ENCODE measurements at places on chromosomes 16 and 17.
A peak's percentile ranks its signal among the peaks of the same experiment; 100 is the strongest.

GRCh38 chr17:42598905-42599304, 10.3 kb downstream of the RETREG3 start:
- DNase-seq, result no peak

- peak; percentile 81 for DNase-seq
Measured at GRCh38 chr17:36133602-36134236, 30.1 kb downstream of the CCL4 start.

GRCh38 chr16:70529051-70529777, 5.6 kb downstream of the SF3B3 start:
- DNase-seq, result peak; percentile 43

DNA sequence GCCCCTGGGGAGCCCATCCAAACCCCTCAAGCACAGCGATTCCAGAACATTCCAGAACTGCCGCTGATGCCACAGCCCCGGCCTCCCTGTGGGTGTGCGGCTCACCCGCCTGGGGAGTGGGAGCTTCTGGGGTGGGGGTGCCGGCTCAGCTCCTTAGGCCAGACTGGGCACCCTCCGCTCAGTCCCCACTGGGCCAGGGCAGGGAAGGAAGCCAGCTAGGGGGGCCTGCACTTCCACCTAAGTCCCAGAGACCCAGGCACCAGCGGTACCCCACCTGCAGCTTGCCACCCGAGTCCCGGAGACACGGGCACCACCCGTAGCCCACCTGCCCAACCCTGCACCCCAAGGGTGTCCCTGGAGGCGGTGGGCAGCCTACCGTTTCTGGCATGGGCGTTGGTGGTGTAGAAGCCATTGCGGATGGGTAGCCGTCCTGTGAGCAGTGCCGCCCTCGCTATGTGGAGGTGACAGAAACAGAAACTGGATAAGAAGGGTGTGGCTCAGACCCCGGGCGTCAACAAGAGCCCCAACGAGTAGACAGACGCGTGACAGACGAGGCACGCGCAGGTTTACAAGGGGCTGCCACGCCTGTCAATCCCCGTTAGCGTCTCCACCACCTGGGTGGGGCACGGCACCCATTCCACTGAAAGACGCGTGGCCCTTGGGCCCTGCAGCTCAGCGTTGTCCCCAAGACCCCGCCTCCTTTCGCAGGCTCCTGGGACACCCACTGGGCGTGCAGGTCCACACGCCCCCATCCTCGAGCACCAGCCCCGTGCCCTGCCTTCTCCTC, 15.0 kb downstream of the GALNS start:
- no peak for DNase-seq

- DNase-seq, result peak; percentile 63
Measured at GRCh38 chr17:47978324-47978723, 7.4 kb downstream of the CDK5RAP3 start.

- peak; percentile 62 for DNase-seq
Measured at GRCh38 chr17:43556292-43556691, 10.2 kb upstream of the ETV4 start.

DNA sequence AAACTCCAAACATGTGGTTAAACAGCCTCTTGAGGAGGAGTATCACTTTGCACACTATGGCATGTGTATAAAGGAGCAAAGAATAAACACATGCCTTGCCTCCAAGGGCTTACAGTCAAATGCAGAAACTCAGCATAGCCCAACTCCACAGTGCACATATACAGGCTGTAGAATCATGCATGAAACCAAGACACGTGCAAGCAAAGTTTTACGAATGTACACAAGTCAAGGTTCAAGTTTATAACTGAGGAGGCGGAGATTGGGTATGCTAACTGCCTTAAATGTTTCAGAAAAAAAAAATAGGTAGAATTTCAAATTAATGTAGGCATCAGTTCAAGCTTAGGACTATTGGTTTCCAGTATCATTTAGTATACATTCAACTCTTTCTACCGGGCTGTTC, 321.1 kb downstream of the SOX9 start:
- DNase-seq, result no peak

DNA sequence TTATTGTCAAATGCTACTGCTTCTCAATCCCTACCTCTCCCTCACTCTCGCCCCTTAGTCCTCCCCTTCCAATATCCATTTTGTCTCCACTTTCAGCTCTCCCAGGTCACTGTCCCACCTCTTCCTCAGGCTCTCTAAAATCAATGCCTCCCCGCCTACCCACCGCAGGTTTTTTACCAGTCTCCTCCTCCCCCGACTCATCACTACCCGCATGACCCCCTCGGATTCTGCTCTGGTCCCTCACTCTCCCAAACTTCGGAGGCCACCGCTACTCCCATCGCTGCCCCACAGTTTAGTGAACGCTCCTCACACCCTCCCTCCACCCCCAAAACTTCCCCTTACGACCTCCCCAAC, 513 bp downstream of the CRLF3 start:
- DNase-seq, result no peak

- DNase-seq, result peak; percentile 31
Measured at GRCh38 chr17:59815965-59816364, 76.8 kb downstream of the TUBD1 start.

DNA sequence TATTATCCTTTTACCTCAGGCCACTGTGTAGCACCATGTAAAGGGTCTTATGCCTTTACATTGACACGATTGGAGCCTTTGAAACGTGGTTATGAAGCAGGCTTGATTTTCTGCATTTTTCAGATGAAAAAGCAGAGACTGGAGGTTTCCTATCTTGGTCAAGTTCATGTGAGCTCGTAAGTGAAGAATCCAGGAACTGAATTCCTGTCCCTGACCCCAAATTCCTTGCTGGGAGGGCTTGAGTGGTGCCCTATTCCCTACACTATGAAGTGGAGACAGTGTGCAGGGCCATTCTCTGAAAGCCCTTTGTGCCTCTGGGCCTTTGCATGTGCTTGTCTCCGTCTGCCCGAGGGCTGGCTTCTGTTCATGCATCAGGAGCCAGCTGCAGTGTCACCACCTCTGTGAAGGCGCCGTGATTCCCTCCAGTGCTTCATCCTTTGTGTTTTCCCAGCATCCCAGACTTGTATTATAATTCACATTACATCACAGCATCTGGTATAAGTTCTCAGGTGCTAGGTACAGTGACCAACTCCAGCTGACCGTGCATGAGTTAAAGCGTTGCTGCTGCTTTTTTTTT, 181.1 kb downstream of the SNX29 start:
- DNase-seq, result no peak

- no peak for DNase-seq
Measured at GRCh38 chr17:42081516-42082129, 16.6 kb downstream of the ZNF385C start.

GRCh38 chr17:82151106-82151957, 53.3 kb upstream of the FASN start:
- no peak for DNase-seq

DNA sequence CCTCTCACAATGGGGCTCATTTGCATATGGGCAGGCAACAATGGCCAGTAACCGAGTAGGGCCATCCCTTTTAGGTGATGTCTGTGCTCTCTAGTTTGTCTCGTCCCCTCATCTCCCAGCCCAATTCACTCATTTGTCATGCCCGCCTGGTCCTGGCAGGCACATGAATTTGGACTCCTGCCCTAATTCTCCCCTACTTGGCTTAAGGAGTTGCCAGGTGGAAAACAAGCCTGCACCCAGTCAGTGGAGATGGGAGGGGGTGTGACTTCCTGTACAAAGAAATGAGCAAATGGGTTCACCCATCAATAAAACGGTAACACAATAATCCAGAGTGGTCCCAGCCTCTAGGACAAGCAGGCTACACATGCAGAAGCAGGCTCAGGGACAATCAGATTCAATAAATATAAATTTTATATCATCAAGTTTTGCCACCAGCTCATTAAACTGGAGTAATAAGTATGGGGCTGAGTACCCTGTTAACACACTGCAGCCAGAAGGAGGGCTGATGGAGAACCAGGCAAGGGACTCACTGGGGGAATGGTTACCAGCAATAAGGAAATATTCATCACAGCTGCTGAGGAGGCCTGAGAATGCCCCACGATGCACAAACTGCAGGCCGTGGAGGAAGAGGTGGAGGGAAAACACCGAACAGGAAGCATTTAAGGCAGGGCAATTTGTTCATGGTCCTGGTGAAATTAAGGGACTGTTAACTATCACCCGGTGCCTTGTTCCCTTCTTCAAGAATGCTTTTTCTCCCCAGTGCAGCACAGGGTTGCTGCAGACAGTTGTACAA, 84.4 kb upstream of the GPRC5B start:
- no peak for DNase-seq

DNA sequence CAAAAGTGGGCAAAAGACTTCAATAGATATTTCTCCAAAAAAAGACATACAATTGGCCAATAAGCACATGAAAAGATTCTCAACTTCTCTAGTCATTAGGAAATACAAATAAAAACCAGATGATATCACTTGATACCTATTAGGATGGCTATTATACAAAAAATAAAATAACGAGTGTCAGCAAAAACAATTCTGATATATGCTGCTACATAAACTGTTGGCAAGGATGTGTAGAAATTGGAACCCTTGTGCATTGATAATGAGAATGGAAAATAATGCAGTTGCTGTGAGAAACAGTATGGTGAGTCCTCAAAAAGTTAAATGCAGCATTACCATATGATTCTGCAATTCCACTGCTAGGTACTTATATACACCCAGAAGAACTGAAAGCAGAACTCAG, 80.6 kb downstream of the BRIP1 start:
- no peak for DNase-seq

DNA sequence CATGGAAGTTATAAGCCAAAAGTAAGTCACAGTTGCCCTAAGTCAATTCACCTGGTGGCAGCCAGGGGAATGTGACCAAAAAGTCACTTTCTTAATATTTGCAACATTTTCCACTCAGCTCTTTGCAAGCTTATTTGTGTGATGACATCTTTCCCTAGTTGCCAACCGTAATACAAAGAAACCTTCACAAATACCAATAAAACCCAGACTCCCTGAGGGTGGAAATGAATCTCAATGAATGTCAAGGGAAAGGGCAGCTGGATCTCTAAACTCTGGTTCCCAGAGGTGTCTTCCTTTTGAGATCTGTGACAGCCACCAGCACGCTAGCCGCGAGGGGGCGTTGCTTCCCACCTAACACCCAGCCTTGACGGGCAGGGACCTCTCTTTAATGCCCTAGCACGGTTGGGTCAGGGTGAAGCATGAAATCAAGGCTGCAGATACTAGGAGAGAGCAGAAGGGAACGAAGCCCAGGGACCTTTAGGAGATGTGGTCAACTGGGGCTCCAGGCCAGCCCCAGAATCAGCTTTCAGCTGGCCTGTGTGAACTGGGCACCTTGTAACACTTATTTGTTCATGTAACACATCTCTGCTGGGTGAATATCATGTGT, 82.2 kb downstream of the CMC2 start:
- DNase-seq, result no peak

- peak; percentile 30 for DNase-seq
Measured at GRCh38 chr17:82519971-82520903, 705 bp downstream of the FOXK2 start.

DNA sequence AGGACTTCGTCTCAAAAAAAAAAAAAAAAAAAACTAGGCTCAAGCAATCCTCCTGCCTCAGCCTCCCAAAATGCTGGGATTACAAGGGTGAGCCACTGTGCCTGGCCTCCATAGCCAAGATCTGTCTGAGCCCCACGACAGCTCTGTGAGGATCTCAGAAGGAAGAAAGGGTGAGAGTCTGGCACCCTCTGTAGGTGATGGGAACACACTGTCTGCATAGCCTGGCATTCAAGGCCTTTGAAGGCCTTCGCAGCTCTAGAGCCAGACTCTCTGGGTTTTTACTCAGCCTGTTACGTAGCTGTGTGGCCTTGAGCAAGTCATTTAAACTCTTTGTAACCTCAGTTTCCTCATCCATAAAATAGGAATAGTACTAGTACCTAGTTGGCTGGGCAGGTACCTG, 6.3 kb upstream of the XPO6 start:
- no peak for DNase-seq

GRCh38 chr16:61858988-61859387, 177.2 kb downstream of the CDH8 start:
- no peak for DNase-seq

DNA sequence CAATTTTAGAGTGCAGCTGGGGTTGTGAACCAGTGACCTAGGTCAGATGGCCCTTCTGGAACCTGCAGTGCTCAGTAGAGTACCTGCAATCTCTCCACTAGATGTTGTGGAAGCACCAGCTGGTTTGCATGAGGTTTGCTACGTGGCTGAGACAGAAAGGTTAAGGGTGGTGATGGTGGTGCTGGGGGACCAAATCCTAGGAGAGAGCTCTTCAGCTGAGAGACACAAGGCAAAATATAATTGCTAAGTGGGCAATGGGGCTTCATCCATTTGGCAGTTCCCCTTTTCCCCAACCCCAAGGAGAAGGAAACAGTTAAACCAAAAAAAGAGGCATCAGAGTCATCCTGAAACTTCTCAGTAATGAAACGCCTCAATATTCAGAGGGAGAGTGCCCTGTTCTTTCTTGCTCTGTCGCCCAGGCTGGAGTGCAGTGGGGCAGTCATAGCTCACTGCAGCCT, 13.9 kb downstream of the ITPRIPL2 start:
- DNase-seq, result no peak

- no peak for DNase-seq
Measured at GRCh38 chr17:45111850-45112249, 20.5 kb downstream of the PLCD3 start.

GRCh38 chr17:199191-199604, 17.7 kb upstream of the DOC2B start:
- DNase-seq, result peak; percentile 67

GRCh38 chr16:86848821-86849220, 270.5 kb downstream of the FOXL1 start:
- no peak for DNase-seq

GRCh38 chr16:47565454-47565853, 104.3 kb downstream of the PHKB start:
- DNase-seq, result peak; percentile 5

DNA sequence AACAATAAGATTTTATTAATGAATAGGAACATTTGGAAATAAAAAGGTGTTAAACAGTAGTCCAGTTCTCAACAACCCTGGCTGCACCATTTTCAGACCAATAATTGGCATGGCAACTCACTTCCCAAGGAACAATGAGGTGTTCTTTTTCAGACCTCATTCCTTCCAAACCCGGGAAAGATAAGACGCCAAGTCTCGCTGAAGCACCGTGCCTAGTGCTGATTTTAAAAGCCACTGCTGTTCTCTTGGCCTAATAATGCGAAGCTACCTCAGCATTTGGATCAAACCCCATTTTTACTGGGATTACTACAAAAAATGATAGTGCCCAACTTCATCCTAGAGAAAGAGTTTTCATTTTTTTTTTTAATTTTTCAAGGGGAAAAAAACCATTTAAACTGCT, 75.2 kb upstream of the NOL11 start:
- no peak for DNase-seq

DNA sequence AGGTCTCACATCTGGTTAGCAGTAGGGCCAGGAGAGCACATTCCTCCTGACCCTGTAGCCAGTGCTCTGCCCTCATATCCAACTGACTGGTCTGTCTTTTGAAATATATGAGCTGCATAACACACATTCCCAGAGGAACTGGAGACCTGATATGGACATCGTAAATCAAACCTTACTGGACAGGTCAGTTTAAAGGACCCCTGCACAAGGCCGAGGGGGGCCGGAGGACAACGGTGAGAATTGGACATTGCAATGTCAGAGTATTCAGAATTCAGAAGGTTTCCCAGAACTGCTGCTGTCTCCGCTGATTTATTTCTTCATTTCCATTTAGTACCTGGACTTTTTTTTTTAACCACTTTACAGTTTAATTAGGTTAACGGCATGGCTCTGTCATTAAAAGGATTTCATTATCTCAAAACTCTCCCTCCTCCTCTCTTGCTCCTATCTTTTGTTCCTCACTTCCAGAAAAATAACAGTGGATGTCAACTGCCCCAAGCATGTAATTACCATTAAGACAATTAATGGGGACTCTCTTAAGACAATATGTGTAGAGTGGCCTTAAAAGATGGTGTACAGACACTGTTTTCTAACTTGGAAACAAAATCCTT, 4.9 kb downstream of the PMFBP1 start:
- DNase-seq, result no peak

All from lung (tissue), 17 donors.